NCI-H69 (cell line): ENCODE measurements at places on chromosomes 7 and 10.

DNA sequence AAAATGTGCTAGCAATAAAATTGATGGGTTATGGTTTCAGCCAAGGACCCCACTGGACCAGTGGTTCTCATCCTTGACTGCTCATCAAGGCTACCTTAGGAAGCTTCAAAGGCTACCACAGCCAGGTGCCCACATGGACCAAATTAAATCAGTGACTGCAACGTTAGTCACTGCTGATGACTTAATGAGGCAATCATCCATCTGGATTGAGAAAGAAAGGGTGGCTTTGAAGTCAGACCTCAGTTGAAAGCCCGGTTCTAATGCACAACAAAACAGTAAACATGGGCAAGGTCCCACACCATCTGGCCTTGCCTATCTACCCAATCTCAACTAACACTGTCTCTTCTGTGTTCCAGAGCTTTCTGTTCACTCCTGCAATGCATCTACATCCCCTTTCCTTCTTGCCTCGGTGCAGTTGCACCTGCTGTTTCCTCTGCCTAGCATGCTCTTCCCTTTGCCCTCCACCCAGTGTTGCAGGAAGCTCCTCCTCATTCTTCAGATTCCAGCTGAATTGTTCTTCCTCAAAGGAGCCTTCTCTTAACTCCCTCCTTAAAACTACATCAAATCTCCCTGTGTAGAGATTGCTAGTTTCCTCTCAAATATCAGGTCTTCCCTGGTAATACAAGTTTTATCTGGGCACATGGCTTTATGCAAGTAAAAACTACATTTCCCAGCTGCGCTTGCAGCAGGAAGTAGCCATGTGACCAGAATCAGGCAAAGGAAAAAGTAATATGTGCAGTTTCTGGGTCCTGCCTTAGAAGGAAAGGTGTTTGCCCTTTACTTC lies 10.3 kb upstream of the KCNK18 start:
- DNase-seq = no peak

GRCh38 chr7:25656581-25657026 lies 428.3 kb upstream of the NPVF start:
- peak; percentile 79 for DNase-seq

- peak; percentile 66 for DNase-seq
These were observed 100.7 kb upstream of the WAC start for GRCh38 chr10:28432210-28432676.

DNA sequence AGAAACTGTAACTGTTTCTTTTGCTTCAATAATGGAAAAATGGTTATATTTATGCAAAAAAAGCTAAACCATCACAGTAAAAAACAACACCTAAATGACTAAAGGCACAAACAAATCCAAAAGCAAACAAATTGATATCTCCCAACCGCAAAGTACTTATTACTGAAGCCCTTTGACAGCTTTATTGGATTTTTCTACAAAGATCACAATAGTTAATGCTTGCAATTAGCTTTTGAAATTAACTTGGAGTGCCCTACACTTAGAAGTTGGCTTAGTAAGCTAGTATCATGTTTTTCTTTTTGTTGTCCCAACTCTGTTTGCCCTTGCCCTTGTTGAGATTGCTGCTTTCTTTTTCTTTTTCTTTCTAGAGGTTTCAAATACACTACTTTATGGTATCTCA lies 257.5 kb downstream of the INHBA start:
- DNase-seq = peak; percentile 42

GRCh38 chr7:5699467-5700384 lies 81.7 kb downstream of the RNF216 start:
- peak; percentile 36 for DNase-seq

DNA sequence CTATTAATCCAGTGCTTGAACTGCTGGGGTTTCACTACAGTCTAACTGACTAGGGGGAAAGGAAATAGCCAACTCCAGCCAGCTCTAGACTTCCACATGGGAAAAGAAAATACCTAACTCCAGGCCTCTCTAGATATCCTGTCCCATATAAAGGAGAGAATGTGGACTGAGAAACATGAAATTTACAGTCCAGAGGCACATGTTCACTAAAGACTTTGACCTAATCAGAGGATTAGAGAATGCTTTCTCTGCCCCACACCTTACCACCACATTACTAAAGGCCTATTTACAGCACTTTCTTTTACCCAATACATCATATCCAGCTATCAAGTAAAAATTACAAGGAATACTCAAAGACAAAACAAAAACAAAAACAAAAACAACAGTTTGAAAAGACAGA lies 164.2 kb downstream of the PCLO start:
- peak; percentile 47 for DNase-seq

GRCh38 chr7:17651341-17651740 lies 289.0 kb downstream of the SNX13 start:
- DNase-seq = no peak

DNA sequence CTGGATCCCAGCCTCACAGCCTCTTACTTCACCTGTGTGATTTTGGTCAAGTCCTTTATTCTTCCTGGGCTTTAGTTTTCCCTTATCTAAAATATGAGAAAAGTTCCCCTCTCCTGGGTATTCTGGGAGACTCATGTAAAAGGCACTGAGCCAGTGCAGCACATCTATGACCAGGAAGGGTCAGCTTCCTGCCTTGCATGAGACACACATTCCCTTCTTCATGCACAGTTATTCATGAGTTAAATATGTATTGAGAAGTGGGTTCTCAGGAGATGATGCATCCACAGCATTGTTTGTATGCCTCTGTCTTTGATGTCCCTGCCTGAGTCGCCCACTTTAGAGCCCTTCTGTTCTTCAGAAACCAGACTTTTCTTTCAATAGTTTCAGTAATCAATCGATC lies 33.3 kb downstream of the EGFR start:
- DNase-seq = no peak

- DNase-seq = no peak
These were observed 54.7 kb downstream of the MINPP1 start for GRCh38 chr10:87559392-87559791.

- peak; percentile 87 for DNase-seq
These were observed 145.0 kb downstream of the RNF216 start for GRCh38 chr7:5636446-5636835.
